ENCODE measurements at places on chromosomes 12 and 14.

DNA sequence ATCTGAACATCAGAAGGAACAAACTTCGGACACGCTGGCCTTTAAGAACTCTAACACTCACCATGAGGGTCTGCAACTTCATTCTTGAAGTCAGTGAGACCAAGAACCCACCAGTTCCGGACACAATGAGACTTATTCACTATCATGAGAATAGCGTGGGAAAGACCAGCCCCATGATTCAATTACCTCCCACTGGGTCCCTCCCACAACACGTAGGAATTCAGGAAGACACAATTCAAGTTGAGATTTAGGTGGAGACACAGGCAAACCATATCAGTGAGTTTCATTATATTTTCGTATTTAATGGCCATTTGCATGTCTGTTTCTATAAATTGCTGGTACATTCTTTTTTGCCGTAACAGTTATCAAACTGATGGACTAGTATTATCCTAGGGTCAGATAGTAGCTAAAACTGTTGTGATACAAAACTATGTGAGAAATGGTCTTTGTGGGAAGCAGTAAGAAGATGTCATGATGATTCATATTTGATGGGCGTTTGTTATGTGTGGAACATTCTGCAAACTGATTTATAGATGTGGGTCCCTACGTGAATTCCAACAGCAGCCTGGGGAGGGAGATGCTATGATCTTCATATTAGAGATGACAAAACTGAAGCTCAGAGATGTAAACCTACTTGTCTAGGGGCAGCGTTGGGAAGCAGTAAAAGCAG lies 282.4 kb upstream of the TMEM132C start:
- DNase-seq, result no peak

DNA sequence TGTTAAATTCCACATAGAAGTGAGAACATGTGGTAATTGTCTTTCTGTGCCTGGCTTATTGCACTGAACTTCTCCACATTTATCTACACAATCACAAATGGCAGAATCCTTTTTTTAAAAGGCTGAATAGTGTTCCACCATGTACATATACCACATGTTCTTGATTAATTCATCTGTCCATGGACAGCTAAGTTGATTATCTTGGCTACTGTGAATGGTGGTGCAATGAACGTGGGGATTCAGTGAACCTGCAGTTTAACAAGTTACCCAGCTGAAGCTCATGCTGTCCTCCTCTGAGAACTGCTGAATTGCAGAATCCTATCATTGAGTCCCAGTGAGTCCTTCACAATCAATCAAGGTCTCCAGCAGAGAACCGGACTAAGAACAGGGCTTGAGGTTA lies 74.9 kb downstream of the TBK1 start:
- no peak for DNase-seq

DNA sequence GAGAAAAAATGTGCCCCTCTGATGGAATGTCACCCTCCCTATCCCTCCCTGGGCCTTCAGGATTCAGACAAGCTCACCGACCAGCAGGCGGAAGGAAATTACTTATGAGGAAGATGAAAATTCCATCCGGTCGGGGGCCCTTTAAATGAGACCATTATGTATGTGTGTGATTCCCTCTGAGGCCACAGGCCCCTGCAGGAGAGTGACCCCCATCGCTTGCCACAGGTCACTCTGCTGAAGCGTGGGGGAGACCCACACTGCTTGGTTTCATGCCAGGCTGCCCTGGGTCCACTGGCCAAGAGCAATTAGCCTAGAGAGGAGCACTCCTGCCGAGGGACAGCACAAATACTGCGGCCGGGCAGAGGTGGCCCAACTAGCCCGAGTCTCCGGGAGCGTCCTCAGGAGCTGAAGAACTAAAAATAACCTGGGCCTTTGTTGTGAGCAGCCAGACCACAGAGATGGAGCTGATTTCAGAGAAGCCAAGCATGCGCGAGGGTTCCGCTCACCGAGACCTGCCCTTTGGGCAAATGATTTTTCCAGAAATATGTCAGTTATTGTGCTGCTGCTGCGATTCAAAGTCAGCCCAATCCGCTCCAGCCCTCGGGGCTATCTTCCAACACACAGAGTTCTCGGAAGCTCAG lies 276.4 kb downstream of the DPF3 start:
- DNase-seq, result no peak

DNA sequence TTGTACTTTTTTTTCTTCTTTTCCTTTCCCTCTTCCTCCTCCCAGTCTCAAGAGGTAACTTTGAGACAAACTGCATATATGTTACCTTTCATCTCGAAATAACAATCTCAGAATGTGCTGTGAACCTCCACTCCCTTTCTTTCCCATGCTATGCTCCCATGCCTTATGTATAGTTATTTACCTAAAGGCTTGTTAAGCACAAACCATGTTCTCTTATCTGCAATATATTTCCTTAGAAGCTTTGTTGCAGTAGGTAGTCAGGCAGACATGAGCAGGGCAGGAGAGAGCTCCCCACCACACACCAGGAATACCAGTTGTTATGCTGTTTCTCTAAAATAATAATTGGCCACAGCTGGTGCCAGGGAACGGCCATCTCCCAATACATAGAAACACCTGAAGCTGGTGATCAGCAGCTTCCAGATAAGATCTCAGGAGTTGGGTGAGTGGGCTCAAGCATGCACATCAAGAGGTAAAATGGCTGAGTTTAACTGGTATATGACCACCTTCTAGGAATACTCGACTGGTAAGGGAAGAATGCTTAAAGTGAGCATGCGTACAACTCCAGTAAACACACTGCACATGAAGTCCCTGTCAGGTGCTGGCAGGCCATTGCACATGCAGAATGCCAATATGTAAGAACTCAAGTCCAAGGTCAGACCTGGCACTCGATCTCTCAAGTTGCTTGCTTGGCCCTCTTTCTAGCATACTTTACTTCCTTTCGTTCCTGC lies 14.8 kb upstream of the DHRS2 start:
- DNase-seq, result no peak

GRCh38 chr12:23361971-23362370 lies 587.5 kb downstream of the SOX5 start:
- no peak for DNase-seq

GRCh38 chr14:78141590-78141989 lies 28.6 kb upstream of the NRXN3 start:
- no peak for DNase-seq

- DNase-seq, result no peak
Observed at GRCh38 chr14:52078721-52079120, 9.9 kb upstream of the NID2 start.

- no peak for DNase-seq
Observed at GRCh38 chr14:82710267-82710841, 1176.7 kb upstream of the SEL1L start.

GRCh38 chr12:130920723-130921381 lies 32.9 kb upstream of the ADGRD1 start:
- no peak for DNase-seq

DNA sequence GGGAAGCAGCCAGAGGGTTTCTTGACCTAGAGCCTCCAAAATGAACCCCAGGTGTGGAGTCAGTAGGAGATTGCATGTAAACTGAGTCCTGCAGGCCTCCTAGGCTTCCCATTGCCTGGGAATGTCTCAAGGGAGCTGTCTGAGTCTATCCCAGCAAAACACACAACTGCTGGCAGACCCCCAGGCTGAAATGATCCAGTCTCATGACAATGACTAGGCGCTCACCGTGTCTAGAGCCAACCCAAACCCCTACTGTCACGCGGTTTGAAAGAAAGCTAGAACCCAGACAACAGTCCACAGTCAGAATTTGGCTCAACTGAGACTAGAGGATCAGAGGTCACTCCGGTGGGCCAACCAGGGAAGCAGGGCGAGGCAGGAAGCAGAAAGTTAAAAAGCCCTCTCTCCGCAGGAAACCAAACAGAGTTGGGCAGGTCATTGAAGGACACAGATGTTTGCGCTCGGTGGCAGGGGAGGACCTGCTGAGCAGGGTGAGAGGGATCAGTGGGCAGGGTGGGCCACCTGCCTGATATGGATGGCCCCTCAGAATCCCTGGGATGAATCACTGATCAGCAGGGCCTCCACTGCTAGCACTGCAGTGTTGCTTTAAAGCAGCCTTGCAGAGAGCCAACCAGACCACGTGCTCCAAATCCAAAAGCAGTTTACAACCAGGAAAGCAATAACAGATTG lies 23.8 kb downstream of the ACTN1 start:
- DNase-seq, result no peak

GRCh38 chr14:59303216-59303615 lies 114.7 kb downstream of the DAAM1 start:
- DNase-seq, result no peak

- DNase-seq, result no peak
Observed at GRCh38 chr12:57165741-57166140, 18.3 kb upstream of the LRP1-AS start.

GRCh38 chr14:59424341-59425071 lies 40.7 kb downstream of the GPR135 start:
- no peak for DNase-seq

DNA sequence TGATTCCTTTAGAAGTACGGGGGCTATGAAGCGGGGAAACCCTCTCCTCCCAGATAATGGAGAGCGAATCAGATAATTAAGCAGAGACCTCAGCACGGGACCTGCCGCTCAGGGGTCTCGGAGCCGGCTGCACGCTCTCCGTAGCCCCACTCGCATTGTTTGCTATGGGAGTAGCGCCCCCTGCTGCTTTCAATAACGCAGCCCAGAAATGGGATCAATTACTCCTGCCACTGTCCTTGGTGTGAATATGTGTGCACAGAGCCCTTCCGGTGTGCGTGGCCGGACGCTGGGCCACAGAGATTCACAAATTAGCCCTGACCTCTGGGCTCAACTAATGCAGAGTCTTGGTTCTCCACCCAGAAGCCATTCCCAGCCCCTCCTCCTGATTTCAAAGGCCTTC lies 76.4 kb upstream of the TMEM132C start:
- DNase-seq, result no peak

Data from CD4-positive, alpha-beta T cell treated with Interferon gamma for 1 hour (primary cell).